ENCODE measurements at places on chromosomes 16 and 17. TPM values are rescaled to one million over a fixed set of nuclear protein-coding genes. Genes with fewer than 3 reads are reported as not detected.
A peak's percentile ranks its signal among the peaks of the same experiment; 100 is the strongest.

DNA sequence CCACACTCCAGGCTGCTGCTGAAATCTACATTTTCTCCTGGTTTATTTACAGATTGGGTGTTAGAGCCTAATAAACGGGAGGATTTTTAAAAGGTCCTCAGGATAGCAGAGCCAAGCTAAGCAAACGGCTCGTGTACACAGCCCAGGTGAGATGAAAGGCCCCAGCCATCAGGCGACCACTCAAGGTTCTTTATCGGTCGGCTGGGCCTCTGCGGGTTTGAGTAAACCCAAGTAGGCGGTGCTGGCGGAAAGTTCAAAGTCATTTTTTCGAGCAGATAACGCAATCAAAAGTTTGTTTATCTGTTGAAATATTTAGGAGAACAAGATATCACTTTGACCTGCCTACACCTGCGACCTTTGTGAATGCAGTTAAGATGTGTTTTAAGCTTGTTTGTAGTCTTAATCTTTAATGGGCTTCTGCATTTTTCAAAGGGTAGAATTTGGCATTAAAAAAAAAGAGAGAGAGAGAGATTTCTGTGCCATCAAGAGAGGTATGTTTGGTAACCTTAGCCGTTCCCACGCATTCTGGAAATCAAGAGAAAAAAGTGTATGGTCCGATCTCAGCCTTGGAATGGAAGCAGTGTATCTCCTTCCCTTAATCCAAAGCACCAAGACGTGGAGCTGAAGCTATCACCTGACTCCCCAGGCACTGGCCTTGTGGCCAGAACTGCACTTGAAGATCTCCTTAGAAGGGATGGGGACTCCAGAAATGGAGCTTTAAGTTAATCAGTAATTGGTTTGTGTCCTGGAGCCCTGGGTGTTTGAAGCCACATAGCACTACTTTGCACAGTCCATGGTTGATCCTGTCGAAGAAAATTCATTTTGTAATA, 301.7 kb upstream of the IRX5 start:
- no peak for DNase-seq

- no peak for DNase-seq
Measured at GRCh38 chr16:88539261-88539651, 30.9 kb upstream of the ZC3H18 start.

- DNase-seq, result no peak
Measured at GRCh38 chr17:67639555-67639954, 78.2 kb upstream of the NOL11 start.

- DNase-seq, result no peak
Measured at GRCh38 chr16:74298104-74298503, 1.5 kb downstream of the PSMD7 start.

DNA sequence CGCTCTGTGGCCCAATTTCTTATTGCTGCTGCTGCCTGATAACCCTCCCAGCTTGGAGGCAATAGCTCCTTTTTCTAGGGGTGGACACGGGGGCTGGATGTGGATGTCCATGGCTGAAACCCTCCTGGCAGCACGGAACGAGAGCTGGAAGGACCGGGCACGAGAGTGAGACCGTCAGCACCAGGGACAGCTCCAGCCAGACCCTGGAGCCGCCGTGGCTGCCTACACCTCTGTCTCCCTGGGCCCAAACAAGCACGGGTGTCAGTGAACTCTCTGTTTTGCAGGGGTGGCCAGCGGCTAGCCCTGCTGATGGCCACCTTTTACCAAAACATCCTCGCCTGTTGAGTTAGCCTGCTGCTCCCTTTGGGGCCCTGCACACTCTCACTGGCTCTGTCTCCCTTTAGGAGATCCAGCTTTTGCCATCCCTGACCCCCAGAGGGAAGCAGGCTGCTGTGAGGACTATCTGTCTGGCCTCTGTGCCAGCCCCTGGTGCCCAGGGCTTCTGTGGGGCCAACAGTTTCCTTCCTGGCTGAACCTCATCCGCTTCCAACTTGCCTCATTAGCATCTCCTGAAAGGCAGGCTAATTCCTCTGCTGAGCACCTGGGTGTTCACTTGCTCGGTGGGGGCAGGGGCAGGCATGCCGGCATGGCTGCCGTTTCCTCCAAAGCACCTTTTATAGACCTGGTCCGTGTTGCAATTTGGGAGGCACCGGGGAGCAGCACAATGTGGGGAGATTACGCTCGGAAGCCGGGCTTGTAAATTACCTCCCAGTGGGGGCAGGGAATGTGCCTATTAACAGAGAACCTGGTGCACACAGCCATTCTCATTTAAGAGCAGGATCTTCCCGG, 118.1 kb downstream of the ENGASE start:
- DNase-seq, result peak; percentile 78

DNA sequence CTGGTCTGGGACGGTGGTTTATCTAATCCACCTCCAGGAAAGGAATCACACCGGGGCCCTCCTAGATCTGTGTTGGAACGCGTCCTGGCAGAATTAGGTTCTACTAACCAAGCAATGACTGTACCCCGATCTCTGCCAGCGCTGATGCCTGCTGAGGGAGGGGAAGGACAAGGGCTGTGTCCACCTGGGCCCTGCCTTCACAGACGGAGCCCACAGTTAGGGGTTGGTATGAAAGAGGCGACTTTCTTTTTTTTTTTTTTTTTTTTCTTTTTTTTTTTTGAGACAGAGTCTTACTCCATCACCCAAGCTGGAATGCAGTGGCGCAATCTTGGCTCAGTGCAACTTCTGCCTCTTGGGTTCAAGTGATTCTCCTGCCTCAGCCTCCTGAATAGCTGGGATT, 9.9 kb upstream of the KRT19 start:
- DNase-seq, result no peak

DNA sequence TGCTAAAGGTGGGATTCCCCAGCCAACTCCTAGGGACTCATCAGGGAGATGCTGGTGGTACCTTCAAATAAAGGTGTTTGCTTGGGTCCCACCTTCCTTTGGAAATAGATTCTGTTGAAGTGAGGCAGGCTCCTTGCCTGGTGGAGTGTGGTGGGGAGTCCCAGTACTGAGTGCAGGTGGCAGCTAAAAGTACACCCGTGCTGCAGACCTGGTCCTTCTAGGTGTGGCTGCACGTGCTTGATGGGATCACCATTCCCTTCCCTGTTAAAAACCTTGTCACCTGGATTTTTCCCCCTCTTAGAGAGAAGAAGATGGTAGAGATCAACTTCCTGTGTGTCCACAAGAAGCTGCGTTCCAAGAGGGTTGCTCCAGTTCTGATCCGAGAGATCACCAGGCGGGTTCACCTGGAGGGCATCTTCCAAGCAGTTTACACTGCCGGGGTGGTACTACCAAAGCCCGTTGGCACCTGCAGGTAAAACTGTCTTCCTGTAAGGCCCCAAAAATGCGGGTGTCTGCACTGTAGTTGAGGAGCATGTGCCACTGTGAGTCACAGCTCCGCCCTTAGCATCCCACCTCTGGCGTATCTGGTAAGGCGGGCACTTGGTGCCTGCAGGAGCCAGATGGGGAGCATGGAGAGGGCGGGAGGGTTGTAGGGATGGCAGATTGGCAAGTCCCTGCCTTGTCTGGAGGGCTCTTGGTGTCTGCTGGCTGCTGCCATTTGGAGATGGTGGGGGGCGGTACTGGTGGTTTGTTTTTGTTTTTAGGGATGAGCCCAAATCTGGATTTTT, 34.0 kb downstream of the PLCD3 start:
- DNase-seq, result no peak

GRCh38 chr16:78792952-78793351, 693.5 kb downstream of the WWOX start:
- DNase-seq, result no peak

- no peak for DNase-seq
Measured at GRCh38 chr16:15464401-15465186, 30.2 kb downstream of the BMERB1 start.

DNA sequence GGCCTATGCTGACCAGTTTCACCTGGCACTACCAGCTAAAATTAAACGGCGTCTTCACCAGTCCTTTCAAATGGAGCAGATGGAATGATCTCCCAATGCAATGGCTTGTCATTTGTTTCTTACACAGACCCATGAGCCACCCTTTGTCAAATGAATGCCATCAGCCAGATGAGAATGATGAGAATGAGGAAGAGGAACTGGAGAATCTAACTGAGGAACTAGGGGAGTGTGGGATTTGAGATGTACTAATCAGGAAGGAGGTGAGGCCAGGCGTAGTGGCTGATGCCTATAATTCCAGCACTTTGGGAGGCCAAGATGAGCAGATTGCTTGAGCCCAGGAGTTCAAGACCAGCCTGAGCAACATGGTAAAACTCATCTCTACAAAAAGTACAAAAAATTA, 116.4 kb downstream of the HS3ST3A1 start:
- DNase-seq, result no peak

DNA sequence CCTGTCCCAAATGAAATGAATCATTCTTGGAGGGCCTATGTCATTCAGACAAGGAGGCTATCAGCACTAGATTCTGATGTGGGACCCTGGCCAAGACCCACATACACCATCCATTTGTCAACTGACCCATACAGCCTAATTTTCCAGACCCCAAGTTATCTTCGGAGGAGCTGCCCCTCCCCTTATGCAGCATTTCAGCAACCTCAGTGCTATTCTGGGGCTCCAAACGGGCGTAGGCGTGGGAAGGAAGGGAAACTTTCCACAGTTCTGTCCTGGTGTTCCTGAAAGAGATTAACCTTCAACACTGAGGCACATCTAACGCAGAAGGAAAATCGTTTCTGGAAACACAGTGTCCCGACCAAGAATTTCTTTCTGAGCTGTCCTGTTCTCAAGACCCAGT, 86.7 kb downstream of the MYH11 start:
- DNase-seq, result no peak

DNA sequence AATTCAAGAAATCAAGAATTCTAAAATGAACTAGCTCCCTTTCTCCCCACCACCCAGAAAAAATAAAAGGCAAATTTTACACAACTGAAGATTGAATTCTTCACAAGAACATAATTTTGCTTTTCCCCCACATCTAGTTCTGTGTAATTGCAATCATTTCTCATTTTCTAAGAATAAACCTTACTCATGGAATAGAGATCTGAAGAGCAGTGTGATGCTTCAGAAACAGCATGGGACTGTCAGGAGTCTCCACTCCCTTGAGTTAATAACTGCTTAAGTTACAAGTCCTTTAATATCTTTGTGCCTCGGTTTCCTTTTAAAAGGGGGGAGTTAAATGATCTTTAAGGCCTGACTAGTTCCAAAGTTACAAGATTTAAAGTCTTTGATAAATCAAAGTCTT, 53.7 kb downstream of the CACNG1 start:
- DNase-seq, result no peak

GRCh38 chr16:46980926-46981325, 7.5 kb upstream of the DNAJA2 start:
- no peak for DNase-seq

DNA sequence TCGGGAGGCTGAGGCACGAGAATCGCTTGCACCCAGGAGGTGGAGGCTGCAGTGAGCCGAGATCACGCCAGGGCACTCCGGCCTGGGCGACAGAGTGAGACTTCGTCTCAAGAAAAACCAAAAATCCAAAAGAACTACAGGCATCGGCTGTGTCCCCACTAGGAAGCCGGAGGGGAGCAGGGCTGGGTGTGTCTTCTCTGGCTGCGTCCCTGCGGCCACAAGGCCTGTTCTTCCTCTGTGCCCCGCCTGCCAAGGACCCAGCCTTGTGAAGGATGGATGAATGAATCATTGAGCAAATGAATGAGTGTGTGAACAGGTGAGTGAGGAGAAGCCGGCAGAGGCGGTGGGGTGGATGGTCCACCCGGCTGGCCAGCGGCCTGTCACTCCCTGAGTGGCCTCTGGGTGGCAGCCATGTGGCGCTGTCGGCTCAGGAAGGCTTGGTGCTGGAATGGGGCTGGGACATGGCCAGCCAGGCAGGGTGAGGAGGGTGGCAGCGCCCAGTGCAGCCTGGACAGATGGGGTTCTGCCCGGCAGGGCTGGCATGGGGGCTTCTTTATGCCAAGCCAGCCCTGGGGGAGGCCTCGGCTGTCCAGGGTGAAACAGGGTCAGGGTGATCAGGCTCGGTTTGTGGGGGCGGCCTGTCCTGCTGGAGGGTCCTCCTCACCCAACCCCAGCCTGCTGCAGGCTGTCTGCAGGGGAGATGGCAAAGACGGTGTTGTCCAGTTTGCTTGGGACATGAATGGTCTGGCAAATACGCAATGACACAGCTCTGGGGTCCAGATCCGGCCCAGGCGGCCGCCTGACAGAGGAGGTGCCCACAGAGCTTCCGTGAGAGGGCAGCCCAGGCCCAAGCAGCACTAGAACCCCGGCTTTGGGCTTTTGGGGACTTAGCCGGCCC, 21.7 kb downstream of the SLC25A10 start:
- peak; percentile 83 for DNase-seq

DNA sequence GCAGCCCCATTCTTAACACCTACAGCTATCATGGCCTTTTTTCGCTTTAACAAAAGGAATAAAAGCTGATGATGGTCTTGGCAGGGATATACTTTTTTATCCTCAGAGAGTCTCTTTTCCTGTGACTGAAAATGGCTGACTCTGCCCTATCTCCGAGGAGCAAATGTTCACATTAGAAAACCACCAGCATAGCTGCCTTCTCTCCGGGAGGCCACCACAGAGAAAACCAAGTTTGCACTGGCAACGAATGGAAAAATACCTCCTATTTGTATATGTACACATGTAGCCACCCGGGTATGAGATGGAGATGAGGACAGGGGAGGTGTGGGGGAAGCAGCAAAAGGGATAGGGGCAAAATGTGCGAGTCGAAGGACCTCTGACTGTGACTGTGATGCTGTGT, 88.2 kb downstream of the STX8 start:
- no peak for DNase-seq

GRCh38 chr17:57957886-57958285, 2.7 kb upstream of the CUEDC1 start:
- no peak for DNase-seq

GRCh38 chr17:8161289-8162232, 1.2 kb downstream of the VAMP2 start:
- DNase-seq, result no peak

- DNase-seq, result no peak
Measured at GRCh38 chr17:41992576-41992975, 24.7 kb downstream of the DNAJC7 start.

- DNase-seq, result no peak
Measured at GRCh38 chr17:44959821-44960531, 8.1 kb downstream of the C1QL1 start.

COPZ2 gene
- total RNA-seq, result 4.1 TPM

DYNLRB2 gene
- total RNA-seq, result not detected

CDH8 gene
- 7.1 TPM for total RNA-seq

PHKG2 gene
- total RNA-seq, result 40.8 TPM

CCL18 gene
- not detected for total RNA-seq

TM4SF5 gene
- not detected for total RNA-seq

TEX19 gene
- 0.23 TPM for total RNA-seq
